Activated naive CD4-positive, alpha-beta T cell (primary cell): ENCODE measurements at places on chromosomes 3 and 15.

DNA sequence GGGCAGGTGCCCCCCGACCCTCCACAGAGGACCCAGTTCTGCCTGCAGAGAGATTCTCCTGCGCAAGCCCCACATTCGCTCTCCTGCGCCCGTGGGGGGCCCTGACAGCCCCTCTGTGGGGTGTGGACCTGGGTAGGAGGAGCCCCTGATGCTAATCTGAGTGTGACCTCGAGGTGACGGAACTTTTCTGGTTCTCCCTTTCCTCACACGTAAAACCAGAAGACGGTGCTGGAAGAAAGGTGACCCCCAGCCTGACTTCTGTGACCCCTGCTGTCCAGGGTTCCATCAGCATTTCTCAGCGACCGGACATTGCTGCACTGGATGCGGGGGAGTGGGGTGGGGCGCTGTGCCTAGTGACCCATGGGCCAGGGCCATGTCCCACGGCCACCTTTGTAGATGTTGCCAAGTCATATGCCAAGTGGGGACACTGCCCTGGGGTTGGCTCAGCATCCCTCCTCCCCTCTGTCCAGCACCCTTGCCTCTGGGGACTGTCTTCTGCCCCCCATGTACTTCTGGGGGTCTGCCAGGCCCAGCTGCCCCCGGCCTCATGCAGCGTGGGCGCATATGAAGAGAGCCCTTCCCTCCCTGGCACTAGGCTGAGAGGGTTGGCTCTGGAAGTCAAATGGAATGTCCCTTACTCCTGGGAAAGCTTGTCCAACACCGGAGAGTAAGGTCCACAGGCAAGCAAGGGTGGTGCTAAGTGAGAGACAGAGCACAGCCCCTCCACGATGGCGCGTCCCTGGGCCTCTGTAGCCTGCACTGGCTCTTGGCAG lies 129.1 kb upstream of the MEF2A start:
- no peak for DNase-seq

GRCh38 chr15:41979493-41980266 lies 7.3 kb upstream of the EHD4 start:
- DNase-seq, result no peak

- DNase-seq, result no peak
These were observed 24.4 kb upstream of the SLC24A5 start for GRCh38 chr15:48096355-48096786.

GRCh38 chr3:194315965-194316361 lies 35.2 kb downstream of the CPN2 start:
- DNase-seq, result no peak

- no peak for DNase-seq
These were observed 8.1 kb upstream of the SLC6A1 start for GRCh38 chr3:10984371-10984896.

DNA sequence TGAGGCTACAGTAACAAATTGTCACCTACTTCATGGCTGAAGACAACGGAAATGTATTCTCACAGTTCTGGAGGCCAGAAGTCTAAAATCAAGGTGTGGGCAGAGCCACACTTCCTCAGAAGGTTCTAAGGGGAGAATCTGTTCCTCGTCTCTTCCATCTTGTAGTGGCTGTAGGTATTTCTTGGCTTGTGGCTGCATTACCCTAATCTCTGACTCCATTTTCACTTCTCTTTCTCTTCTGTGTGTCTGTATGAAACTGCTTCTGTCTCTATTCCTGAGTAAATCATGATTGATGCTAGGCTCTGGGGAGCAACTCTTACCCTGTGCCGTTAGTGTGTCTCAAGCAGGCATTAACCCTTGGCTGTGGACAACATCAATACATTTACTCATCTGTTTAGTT lies 164.7 kb downstream of the SQOR start:
- DNase-seq, result no peak

DNA sequence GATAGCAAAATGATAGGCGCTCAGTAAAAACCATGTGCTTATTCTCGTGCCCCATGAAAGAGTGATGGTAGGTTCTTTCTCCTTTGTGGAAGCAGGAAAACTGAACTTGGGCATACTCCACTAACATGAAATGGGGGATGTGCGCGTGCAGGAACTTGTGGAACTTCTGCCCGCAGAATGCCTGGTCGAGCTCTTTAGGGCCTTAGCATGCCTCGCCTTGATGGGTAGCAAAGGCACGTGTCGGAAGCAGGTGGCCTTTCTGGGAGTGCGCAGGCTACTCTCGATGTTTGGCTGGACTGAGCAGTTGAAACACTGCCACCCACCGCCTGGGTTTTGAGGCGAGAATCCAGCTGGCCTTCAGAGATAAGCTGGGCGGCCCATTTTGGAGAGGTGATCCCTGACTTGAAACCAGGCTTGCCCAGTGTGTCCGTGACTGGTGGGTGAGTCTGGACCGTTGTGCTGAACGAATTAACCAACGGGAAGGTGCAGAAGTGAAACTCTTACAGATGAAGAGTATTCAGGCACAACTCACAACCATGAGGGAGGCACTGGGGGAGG lies 842 bp downstream of the PCCB start:
- DNase-seq, result no peak
